ENCODE measurements at places on chromosomes 6 and 20.
A peak's percentile ranks its signal among the peaks of the same experiment; 100 is the strongest.

DNA sequence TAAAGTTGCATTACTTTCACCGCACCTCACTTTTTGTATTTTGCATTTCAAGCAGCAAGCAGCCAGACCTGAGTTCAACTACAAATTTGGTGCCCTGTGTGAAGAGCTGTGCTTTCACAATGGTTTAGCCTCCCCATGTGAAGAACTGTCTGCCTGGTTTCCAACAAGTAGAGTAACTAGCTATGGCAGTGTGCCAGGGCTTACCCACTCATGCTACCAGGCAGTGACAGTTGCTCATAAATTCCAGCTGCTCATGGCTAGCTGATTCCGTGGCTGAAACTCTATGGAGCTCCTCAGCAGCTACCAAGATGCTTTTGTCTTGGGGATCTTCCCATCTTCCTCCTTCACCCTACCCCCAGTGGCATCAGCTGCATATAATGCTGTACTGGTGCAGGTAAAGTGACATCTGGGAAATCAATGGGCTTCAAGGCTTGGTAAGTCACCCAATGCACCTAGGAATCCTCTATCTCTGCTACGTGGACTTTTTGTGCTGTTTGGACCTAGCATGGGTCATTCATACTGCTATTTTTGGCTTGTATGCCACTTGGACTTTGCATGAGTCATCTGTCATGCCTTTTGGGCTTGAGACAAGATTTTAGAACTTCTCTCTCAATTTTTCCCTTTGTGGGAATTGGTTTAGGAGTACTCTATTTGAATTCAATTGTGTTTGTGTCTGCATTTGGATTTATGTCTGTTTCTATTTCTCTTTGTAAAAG lies 176.5 kb upstream of the GJE1 start:
- DNase-seq: peak; percentile 37

DNA sequence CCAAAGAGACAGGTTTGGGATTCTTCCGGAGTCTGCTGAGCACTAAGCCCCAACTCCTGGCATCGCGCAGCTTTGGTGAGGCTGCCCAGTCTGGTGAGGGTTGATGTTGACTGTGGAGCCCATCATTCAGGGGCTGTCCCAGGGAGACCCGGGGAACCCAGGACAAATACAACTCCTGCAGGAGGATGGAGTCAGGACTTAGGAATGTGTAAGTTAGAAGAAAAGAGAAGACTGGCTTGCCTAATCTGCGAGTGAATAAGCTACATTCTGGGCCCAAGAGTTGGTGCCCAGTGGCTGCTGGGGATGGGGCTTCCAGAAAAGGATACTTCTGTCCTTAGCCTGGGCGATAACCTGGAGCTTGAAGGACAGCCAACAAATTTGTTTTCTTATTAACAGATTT lies 47.9 kb downstream of the STK35 start:
- peak; percentile 35 for DNase-seq

DNA sequence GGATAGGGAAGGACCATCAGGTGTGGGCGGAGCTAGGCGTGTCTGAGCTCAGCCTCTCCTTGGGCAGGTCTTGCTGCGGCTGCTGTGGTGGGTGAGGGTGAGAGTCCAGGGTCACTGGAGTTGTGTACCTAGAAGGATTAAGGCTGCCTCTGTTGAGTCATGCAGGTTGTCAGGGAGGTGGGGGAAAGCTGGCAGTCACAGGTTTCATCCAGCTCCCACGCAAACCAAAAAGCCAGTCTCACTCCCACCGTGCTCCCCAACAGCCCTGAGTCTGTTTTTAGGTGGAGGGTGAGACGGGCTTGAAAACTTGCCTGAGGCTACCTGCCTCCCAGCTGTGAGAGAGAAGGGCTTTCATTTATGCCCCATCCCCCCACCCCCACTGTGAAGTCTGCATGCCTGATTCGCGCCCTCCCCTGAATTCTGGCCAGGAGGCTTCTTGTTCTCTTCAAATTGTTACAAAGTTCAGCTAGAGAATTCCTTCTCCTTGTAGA lies 161.5 kb downstream of the MYLK4 start:
- no peak for DNase-seq

DNA sequence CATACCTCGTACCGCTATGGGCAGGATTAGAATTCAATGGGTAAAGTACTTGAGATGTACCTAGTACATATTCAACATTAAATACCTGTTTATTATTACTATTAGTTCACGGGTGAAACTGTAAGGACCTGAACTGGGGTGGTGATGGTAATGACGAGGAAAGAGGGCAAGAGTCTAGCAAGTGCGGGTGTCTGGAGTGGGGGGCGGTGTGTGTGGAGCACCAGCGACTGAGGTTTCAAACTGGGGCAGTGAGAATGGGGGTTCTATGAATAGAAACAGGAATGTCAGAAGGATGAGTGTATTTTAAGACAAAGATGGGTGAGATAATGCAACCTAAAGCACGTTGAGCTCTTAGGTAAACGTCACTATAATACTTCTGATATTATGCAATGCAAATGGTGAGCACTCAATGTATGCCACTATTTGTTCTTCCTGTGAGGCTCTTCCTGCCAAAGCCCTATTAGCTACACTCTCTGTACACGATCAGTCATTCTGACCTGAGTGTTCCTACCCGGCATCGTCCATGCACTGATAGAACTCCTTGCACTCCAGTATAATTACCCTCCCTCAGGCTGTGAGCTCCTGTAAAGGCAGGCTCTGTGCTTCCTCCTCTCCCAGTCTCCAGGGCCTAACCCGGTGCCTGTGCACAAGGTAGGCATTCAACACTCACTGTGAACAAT lies 55.0 kb downstream of the ALDH5A1 start:
- DNase-seq: no peak

DNA sequence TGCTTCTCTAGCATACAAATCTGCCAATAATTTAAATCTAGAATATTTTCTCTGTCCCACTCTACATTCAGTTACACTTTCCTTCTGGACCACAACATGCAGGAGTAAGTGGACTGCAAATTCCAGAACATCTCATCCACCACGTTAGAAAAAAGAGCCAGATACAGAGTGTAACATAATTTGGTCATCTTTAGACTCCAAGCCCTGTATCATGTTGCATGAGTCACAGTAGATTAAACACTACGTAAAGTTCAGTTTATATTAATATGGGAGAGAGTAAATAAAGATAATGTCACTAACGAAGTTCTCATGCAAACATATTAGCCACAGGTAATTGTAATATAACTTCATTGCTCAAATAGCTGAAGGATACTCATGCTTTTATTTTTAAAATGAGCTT lies 327.0 kb downstream of the C6orf118 start:
- no peak for DNase-seq

- DNase-seq: peak; percentile 57
These were observed 71.5 kb downstream of the HFE start for GRCh38 chr6:26158581-26159356.

- DNase-seq: no peak
These were observed 382.1 kb downstream of the HACE1 start for GRCh38 chr6:104477569-104477968.

DNA sequence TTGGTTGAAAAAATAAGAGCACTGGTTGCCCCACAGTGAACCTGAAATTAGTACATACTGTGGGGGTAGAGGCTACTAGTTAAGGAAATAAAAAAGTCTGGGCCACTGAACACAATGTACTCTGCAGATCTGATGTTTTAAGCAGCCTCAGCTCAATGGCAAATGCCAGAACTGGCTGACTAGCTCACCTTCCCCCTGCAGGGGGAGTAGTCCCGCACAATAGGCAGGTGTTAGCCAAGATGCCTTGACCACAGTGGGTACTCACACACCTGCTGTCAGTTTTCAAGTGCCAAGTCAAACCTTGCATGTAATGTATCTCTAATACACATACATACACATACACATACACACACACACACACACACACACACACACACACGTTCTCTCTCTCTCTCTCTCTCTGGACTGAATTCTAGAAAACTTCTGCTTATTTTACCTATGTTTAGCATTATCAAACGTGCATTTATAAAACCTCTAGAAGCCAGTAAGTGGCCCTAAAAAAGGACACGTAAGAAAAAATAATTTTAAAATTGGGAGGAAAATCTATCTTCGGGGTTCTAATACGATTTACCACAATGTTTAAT lies 36.1 kb downstream of the GMDS start:
- DNase-seq: no peak

DNA sequence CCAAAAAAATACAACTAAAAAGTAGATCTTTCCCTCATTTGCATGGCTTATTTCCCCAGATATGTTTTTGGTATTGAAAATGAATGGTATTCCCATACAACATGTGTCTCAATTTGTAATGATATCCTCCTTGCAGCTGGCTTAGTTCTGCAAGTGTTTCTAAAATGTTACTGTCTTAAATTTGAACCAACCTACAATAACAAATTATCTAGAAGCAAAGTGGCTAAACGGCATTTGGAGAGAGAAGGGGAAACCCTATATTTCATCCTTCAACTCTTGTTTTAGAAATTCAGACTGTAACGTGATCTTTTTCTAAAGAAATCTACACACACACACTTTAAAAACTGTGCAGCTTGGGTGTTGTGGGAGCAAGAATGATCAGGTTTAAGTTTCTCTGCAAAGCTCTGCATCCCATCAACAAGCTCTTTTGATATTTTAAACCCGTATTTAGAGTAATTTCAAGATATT lies 153.0 kb downstream of the SOBP start:
- no peak for DNase-seq

DNA sequence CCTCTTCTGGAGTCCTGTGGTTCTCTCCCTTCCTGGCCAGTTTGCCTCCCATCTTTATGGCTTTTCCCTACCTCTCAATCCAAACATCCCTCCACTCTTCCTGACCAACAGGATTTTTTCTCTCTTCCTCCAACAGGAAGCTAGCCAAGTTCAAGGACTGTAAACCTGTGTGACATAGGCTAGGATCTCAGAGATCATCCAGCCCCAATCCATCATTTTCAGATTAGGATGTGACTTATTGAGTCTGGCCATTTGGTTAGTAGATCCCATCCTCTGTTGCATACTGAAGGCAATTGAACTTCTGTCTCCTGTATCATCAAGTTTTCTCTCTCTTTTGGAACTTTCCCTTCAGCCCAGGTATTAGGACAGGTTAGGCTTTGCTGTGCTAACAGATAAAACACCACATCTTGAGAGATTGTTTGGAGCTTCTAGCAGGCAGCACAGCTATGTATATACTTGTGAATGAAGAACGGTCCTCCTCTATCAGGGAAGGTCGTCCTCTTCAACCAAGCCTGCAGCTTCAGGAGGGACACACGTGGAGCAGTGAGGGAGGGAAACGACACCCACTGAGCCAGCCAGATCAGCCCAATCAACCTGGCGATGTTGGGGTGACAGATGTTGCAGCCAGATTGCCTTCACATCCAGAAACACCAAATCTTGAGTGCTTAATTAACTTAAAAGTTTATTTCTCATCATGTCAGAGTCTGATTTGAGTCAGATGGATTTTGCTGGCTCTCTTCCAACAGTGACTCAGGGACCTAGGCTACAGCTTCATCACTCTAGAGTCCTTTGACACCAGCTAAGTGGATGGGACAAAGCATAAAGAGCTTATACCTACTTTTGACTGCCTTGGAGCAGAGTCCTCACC lies 106.8 kb downstream of the GJA10 start:
- DNase-seq: no peak

DNA sequence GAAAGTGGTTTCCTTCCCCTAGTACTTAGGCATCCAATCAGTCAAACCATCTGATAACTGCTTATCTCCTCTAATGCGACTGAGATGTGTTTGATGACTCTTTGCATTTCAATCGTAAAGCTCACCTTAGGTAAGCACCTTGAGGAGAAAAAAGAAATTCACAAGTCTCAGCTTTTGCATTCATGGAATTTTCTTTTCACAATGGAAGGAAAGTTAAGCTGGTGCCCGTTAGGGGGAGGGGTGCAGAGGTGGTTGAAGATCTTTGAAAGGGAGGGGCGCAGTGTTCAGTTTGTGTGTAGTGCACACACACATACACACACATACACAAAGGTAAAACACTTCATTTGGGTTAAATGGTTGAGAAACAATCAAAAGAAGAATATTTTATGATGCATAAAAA lies 87.1 kb upstream of the SALL4 start:
- no peak for DNase-seq

DNA sequence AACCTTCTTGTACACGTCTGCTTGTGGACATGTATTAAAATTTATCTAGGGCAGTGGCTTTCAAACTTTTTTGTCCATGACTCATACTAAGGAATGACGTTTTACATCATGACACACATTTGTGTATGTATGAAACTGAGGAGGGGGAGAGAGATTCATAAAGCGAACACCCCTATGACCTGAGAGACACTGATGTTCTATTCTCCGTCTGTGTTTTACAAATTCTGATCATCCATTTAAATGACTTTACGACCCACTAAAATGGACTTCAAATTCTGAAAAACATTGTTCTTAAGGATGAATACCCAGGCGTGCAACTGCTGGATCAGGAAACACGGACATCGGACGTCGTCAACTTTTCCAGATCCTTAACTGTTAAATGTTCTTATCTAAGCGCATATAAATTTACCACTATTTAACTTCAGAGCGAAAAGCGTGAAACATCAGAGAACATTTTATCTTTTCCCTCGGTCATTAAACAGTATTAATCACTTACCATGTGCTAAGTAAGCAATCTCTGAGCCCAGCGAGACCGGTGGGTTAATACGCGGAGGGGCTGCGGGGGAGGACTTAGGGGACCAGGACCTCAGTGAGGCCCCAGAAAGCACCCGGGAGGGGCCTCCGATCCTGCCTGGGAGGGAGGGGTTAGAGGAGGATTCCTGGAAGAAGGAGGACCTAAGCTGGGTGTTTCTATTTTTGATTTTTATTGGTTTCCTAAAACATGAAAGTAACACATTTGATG lies 1.2 kb downstream of the PLAGL1 start:
- DNase-seq: peak; percentile 46

DNA sequence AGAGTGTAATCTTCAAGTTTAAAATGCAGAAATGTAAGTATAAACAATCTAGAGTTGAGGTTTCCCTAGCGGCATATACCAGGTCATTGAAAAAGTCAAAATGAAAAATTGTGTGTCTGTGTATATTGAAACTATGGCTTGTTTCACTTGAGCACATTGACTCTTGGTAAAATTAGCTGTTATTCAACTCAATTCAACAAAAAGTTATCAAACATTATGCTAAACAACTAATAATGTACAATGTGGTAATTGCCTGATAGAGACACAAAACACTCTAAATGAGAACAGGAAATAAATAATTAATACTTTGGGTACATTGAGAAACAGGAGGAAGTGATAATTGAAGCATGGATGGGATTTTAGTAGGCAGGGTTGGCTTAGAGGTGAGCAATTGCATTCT lies 444.8 kb downstream of the CDKAL1 start:
- DNase-seq: no peak

Data from HFFc6 (cell line).